ENCODE measurements at places on chromosomes 11 and 22.
A peak's percentile ranks its signal among the peaks of the same experiment; 100 is the strongest.

DNA sequence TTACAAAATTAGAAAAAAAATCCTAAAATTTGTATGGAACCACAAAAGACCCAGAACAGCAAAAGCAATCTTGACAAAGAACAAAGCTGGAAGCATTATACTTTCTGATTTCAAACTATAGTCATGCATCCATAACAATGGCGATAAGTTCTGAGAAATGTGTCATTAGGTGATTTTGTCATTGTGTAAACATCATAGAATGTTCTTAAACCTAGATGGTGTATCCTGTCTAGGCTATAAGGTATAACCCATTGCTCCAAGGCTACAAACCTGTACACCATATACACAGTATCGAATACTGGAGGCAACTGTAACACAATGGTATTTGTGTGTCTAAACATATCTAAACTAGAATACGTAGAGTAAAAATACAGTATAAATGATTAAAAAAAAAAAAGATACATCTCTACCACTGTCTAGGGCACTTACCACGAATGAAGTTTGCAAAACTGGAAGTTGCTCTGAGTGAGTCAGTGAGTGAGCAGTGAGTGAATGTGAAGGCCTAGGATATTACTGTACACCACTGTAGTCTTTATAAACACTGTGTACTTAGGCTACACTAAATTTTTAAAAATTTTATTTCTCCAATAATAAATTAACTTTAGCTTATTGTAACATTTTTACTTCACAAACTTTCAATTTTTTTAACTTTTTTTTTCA lies 18.1 kb upstream of the SC5D start:
- DNase-seq, result no peak

- no peak for DNase-seq
These were observed 23.1 kb upstream of the PSMA1 start for GRCh38 chr11:14543260-14543659.

GRCh38 chr11:78535920-78536319 lies 38.7 kb downstream of the NARS2 start:
- DNase-seq, result peak; percentile 12

- no peak for DNase-seq
These were observed 362.2 kb downstream of the CTTN start for GRCh38 chr11:70760416-70761020.

GRCh38 chr22:24706054-24706453 lies 68.5 kb downstream of the PIWIL3 start:
- DNase-seq, result no peak

DNA sequence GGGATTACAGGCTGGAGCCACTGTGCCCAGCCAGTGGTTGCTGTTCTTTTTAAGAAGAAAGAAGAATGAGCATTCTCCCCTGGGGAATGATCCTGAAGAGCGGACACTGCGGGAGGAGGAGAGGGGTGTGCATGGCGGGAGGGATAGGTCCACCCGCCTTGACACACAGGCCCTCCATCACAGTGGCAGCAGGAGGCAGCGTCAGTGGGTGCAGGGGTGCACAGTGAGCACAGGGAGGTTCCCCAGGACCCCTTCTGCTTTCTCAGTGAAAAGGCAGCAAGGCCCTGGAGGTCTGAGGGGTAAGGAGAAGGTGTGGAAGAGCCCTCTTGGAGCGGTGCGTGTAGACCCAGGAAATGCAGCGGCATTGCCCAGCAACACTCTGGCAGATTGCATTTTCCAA lies 28.9 kb upstream of the CBX7 start:
- DNase-seq, result no peak

DNA sequence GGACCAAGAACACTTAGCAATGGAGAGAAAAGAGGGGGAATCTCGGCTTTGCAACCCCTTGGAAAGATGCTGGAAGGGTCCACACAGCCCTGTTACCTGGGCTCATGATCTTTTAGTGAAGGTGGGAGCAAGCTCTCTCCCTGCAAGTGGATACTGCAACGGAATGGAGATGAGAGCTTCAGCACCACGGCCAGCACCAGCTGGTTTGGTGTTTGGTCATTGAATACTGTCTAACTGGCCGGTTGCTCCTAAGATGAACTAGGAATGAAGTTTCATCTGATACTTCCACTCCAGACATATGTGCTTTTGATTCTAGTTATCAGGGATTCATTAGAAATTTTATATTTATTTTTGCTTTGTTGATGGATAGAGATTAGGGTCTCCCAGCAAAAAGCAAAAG lies 16.3 kb downstream of the HTR3A start:
- DNase-seq, result no peak

DNA sequence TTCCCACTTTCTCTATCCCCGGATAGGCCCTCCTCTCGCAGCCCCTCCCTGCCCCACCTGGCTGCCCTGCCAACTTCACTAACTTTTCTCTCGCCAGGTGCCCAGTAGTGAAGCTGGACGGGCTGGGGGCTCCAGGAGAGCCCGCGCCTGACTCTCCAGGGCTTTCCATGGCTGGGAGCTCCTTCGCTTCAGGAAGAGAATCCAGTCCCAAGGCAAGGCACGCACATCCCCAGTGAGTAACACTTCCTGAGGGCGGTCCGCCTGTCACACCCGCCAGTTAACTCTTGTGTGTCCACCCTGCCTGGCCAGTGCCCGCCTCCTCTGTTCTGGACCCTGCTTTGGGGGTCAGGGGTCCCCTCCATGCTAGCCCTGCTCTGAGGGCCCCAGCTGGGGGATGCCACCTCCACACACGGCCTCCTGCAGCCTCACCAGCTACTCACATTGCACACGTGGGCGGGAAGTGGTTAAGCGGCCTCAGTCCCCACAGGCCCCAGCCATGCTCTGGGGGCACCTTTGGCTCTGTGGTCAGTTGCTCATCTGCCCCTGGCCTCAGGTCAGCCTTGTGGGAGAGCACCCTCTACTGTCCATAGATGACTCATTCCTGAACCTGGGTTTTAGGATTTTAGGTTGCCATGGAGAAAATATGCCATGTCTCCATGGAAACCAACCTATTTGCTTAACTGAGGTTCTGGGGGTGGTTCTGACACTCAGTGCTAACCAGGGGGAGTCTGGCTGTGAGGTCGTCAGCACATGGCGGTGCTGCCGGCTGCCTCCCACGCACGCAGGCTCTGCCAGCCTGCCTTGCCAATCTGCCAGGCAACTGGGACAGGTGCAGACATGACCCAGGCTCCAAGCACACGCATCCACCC lies at the start of gene RIN1:
RIN1 (minus strand) TSS at position 201 of the 869 bp plus-strand sequence; CDS start at position 169, 32 bp downstream.
- peak; percentile 100 for DNase-seq

- DNase-seq, result peak; percentile 21
These were observed 1.1 kb upstream of the SERGEF start for GRCh38 chr11:18013790-18014507.

- DNase-seq, result peak; percentile 15
These were observed 46.5 kb upstream of the THY1 start for GRCh38 chr11:119469506-119469905.

GRCh38 chr22:46128606-46129005 lies 21.7 kb upstream of the PPARA start:
- no peak for DNase-seq

GRCh38 chr11:75445315-75445953 lies 12.4 kb upstream of the KLHL35 start:
- peak; percentile 28 for DNase-seq

DNA sequence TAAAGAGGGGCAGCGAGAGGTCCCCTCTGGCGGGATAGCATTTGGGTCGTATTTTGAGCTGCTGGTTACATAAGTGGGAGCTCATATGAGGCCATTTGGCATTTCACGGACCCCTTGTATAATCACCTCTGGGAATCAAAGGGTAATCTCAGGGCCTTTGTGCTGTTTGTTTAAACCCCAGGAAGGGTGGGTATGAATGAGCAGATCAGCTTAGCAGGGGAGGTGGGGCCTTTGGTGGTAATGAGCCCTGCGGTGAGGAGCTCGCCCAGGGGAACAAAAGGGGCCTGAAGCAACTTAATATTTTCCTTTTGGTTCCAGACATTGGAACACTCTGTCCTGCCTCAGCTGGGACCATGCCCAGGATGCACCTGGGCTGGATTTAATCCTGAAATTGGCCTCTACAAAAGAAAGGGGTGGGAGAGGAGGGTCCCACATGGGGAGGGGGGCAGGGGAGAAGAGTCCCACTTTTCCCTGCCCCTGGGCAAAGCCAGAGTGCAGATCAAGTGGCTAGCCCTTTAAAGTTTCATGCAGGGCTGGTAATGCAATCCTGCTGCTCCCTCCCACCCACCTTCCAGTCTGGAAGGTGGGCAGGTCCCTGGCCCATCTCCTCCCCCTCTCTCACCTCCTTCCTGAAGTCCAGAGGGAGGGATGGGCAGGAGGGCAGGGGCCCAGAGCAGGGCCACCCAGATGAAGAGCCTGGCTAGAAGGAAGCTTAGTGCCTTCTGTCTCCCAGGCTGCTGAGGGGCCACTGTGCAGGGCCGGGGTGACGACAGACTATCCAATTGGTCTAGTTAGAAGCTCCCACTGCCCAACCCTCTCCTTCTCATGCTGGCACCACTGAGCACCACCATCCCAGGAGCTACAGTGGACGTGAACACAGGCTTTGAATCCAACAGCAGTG lies 10.5 kb downstream of the TSKU start:
- DNase-seq, result no peak

DNA sequence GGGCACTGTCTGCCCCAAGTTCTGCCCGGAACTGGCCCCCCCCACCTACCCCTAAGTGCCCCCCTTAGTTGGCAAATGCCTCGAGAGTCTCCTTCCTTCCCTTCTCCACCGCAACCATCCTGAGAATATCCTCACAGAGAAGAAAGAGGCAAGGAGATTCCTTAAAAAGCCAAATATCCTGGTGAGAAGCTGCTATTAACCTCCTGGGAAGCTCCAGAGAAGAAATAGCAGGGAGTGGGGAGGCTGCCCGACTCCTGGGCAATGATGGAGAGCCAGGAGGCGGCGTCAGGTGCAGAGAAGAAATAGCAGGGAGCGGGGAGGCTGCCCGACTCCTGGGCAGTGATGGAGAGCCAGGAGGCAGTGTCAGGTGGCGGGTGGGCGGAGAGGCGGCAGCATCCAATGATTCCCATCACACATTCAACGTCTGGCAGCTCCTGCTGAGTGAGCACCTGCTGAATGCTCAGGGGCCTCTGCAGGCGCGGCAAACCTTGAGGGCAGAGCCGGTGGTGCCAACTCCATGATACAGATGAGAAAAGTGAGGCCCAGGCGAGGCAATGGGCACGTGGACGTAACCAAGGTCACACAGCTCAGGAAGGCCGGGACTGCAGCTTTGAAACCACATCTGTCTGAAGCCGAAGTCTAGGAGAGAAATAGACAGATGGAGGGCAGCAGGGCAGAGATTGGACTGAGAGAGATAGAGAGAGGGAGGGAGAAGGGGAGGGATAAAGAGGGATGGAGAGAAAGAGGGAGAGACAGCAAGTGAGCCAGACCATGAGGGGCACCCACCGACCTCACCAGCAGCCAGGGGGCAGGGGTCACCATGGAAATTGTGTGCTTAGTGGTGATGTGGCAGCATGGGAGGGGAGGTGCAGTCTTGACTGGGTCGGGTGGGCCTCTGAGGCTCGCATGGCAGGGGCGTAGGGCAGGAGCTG lies 58.3 kb downstream of the CYTH4 start:
- no peak for DNase-seq

DNA sequence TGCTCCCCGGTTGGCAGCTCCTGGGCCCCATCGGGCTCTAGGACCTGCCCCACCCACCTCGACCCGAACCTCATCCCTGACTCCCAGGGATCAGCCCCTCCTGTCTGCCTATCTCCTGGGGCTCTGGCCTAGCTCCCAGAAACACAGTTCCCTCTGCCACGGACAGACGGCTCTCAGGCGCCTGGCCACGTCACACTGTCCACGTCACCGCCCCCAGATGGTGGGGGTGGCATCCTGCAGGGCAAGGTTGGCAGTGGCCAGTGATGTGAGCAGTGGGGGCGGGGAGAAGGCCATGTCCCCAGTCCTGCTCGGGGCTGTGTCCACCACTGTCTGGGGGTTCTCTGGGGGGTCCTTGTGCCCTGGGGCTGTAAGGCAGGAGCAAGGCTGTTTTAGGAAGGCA lies 29.2 kb downstream of the SYT7 start:
- DNase-seq, result peak; percentile 70

DNA sequence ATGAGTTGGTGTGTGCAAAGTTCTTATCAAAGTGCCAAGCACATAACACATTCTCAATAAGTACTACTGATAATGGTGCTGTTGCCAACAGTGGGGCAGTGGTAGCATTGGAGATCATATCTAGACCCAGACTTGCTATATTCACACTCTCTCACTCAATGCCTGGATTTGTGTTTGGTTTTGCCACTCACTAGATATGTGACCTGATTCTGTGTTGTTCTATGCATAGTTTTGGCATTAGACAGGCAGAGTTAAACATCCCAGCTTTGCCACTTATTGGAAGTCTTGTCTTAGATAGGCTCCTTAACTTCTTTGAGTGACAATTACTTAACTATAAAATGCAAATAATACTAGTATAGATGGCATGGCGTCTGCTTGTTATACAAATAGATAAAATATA lies 642.6 kb upstream of the CCDC179 start:
- DNase-seq, result no peak

DNA sequence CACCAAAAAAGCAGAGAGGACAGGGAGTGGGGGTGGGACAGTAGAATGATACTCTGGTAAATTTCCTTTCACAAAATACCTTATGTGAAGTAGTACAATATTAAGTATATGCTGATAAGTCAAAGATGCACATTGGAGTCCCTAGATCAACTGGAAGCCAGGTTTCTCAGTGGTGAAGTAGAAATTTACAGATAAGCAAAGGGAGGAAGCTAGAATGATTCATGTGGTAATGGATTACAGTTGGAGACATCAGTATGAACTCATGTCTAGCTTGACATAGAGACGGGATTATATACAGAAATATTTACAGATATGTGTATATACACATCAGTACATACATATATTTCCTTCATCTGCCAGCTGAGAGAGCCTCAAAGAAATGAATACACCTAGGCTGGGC lies 21.5 kb downstream of the PLEKHB1 start:
- DNase-seq, result no peak

- no peak for DNase-seq
These were observed 133.4 kb downstream of the DBX1 start for GRCh38 chr11:20026629-20027555.

GRCh38 chr22:44702479-44703198 lies 635 bp downstream of the PRR5 start:
- peak; percentile 64 for DNase-seq

GRCh38 chr22:19897726-19898125 lies 43.1 kb upstream of the GNB1L start:
- no peak for DNase-seq

DNA sequence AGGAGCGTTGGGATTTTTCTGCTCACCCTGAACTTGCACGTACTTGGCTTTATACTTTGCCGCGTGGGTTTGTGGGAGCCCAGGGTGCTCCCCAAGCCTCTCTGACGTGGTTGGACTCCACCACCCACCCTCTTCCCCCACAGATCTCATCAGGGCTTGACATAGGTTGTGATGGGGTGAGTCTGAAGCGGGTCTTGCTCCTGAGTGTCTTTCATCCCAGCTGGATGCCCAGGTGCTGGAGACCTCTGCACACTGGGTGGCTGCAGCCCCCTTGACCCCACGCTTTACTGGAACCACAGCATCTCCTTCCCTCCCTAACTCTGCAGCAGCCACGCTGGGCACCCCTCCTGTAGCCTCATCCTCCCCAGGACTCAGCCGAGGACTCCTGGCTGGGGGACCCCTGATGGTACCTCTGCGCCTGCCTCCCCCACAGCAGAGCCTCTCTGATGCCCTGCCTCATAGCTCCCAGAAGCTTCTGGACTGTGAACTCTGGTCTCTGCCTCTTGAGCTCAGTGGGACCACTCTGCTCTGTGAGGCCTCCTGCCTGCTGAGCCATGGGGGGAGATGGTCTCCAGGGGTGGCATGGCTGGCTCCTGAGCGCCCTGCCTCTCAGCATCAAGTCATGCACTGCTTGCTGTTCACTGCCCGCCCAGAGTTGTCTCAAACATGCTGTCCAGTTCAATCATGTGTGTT lies 45.2 kb downstream of the MYEOV start:
- peak; percentile 54 for DNase-seq

Data from SJSA1 (cell line).